ENCODE measurements at places on chromosomes 1 and 21.

DNA sequence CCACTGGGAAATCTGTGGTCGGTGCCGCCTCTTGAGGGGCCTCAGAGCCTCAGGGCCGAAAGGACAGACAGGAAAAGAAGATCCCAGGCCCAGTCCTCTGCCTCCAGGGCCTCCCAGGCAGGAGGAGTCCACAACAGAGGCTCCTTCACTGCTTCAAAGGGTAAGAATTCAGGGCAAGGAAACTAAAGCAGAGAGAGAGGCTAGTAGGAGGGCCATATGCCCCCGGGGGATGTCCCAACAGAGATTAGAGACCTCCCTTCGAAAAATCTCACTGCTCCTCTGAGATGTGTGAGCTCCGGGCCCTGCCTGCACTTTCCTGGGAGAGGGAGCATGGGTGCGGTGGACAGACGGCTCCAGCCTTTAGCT, 465.9 kb downstream of the NPHP4 start:
- DNase-seq = no peak

GRCh38 chr1:31095298-31095981, 29.9 kb upstream of the PUM1 start:
- no peak for DNase-seq

DNA sequence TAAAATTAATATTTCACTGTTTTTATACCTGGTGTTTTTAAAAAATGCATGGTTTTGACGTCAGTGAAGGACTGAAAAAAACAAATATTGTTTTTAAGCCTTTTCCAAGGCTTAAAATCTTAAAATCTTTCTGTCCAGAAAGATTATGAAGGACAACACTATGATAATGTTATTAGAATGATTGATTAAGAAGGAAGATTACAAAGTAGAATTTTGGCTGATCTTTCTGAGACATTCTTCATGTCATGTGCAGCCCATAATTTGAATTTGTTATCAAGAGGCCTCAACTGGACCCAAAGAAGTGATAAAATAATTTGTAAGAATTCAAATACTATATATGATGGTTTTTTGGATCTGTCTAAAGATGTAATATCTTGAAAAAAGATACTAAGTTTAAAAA, 584.4 kb upstream of the CXADR start:
- no peak for DNase-seq

GRCh38 chr1:117795190-117795589, 134.2 kb downstream of the GDAP2 start:
- no peak for DNase-seq

DNA sequence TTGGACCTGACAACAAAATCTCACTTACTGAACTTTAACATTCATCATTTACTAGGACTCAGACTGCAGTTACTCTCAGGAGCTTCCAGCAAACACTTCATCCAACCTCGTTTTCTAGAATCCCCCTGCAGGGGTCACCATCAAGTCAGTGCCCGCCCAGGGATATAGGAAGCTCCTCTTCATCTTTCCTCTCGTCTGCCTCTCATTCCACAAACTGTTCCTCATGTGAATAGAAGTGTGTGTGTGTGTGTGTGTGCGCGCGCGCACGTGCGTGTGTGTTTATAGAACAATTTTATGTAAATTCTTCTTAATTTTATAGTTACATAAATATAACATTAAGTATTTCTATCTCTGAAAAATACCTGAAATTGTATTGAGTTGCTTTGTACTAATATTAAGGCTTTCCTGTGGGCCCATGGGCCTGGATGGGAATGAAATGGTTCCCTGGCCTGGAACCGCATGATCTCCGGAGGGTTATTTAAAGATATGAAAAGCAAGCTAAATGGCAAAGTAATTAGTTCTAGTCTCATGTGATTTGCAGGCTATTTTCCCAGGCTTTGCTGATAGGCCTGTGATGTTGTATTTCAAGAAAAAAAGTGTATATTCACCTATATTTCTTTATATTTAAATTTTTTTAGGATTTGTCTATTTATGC, 21.7 kb upstream of the ABCD3 start:
- no peak for DNase-seq

GRCh38 chr21:37742532-37742931, 173.7 kb downstream of the KCNJ6 start:
- no peak for DNase-seq

- no peak for DNase-seq
Observed at GRCh38 chr1:29397981-29398380, 161.7 kb downstream of the PTPRU start.

DNA sequence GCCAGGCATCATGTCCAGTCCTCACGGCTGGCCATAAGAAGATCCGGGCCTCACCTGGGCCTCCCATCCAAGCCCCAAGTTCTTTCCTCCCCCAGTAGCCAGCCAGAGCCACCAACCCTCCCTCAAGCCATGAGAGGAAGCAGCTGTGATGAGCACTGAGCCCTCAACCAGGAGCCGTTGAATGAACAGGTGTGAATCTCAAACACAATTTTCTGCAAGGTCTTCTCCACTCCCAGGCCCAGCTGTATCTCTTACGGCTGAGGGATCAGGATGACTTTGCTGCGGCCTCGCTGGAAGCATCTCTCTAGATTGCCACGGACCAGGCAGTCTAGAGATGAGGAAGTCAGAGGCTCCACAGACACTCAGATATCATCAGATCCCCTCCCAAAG, 9.8 kb upstream of the CLDN14 start:
- DNase-seq = no peak

DNA sequence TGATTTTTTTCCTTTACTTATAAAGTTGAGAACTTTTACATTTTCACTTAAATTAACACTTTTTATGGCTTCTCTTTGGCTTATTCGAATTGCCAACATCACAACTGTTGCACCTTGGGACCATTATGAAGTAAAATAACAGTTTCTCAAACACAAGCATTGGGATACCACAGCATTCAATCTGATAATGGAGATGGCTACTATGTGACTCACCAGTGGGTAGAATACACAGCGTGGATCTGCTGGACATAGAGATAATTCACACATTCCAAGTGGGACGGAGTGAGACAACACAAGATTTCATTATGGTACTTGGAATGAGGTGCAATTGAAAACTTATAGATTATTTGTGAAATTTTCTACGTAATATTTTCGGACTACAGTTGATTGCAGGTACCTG, 68.0 kb downstream of the ADAMTS1 start:
- no peak for DNase-seq

DNA sequence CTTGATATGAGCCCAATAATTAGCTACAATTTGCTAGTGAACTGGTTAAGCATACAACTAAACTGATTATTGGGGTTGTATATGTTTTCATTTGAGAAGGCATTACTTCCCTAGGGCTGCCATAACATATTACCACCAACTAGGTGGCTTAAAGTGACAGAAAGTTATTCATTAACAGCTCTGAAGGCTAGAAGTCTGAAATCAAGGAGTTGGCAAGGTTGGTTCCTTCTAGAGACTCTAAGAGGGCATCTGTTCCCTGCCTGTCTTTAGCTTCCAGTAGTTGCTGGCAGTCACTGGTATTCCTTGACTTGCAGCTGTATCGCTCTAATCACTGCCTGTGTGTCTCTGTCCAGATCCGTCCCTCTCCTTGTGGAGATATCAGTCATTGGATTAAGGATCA, 86.3 kb downstream of the LHX9 start:
- DNase-seq = no peak

DNA sequence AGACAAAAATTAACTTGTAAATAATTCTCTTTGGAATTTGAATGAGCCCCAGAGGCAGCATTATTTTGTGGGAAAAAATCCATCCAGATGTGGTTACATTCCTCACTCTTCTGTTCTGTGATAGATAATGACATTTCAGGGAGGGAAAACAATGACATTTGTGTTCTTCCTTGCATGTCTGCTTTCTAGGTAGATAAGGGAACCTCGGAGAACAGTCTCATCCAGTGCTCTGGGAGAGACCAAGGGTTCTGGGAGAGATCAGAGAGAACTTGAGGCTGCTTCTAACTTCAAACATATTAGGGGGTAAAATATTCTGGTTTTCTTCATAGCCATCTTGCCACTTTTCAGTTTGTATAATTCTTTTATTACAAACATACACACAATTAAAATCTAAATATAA, 269.2 kb downstream of the NEGR1 start:
- DNase-seq = no peak

GRCh38 chr1:168786476-168787330, 57.7 kb upstream of the DPT start:
- DNase-seq = no peak

DNA sequence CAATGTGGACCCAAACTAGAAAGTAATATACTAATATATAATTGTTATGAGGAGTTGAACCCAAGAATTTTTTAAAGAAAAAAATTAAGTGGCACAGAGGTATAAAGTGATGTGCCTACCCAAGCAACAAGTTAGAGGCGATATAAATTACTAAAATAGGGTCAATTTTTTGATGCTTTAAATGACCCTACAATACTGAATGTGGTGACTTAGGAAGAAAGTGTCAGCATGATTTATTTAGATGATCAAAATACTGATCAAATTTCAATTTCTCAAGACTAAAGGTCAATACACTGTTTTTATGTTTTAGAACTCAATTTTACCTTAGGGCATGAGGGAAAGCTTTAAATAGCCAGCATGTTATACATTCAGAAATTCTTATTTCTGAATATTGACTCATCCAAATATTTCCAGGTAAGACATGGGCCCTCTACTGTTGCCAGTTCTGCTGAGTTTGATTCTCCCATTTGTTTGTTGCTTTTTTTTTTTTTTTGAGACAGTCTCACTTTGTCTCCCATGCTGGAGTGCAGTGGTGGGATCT, 20.1 kb downstream of the SCAF4 start:
- no peak for DNase-seq

GRCh38 chr1:105636052-105636451, 1420.4 kb upstream of the PRMT6 start:
- no peak for DNase-seq

DNA sequence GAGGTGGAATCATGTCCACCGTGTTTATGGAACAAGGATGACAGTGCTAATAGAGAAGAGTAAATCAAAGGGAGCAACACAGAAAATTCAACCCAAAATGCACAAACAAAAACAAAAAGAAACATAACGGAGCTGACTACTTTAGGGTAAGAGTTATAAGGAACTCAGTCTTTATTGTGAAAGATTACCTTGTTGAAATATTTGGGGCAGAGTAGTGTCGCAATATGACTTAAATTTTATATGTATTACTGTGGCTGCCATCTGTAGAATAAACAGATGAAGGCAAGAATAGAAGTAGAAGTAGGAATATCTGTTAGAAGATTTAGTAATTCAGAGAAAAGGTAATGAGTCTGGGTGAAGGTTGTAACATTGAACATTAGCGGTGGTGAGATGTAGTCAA, 913.9 kb downstream of the BRINP3 start:
- no peak for DNase-seq

- no peak for DNase-seq
Observed at GRCh38 chr1:174766727-174767126, 233.0 kb upstream of the CACYBP start.

GRCh38 chr1:116375148-116375886, 2.3 kb downstream of the ATP1A1 start:
- no peak for DNase-seq

GRCh38 chr1:175073061-175073460, 5.4 kb downstream of the TNN start:
- DNase-seq = no peak

DNA sequence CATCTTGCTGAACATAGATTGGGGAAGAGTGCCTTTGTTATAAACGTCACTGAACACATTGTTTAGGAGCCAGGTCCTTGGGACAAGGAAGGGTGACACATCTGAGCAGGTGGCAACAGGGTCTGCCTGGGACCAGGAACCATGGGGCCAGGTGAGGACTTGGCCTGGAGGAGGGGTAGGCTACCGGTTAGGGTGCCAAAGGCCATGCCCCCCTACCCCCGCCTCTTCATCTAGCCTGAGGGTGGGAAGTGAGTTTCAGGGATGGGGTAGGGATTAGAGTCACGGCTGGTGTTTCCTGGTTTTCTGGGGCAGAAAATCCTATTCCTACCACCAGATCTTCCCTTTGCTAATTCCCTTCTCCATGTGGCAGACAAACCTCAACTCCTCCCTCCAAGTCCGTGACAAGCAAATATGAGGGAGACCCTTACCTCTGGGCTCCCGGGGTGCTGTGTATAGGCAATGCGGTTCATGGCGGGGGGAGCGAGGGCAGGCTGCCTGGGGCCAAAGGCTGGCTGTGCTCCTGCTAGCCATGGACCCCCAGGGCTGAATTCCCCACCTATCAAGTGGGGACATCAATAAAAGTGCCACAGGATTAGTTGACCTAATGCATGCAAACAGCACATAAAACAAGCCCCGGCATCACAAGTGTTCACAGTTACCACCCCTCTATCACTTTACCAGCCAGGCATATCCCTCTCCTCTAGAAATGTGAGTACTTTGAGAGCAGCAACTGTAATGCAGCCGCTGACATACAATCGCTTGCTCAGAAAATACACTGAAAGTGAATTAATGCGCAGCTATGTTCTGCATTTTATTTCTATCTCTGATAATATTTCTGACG, 14.5 kb downstream of the CD247 start:
- no peak for DNase-seq

GRCh38 chr1:233304489-233305102, 9.1 kb upstream of the PCNX2 start:
- peak; percentile 27 for DNase-seq

GRCh38 chr1:66354311-66355201, 179.4 kb upstream of the SGIP1 start:
- no peak for DNase-seq

DNA sequence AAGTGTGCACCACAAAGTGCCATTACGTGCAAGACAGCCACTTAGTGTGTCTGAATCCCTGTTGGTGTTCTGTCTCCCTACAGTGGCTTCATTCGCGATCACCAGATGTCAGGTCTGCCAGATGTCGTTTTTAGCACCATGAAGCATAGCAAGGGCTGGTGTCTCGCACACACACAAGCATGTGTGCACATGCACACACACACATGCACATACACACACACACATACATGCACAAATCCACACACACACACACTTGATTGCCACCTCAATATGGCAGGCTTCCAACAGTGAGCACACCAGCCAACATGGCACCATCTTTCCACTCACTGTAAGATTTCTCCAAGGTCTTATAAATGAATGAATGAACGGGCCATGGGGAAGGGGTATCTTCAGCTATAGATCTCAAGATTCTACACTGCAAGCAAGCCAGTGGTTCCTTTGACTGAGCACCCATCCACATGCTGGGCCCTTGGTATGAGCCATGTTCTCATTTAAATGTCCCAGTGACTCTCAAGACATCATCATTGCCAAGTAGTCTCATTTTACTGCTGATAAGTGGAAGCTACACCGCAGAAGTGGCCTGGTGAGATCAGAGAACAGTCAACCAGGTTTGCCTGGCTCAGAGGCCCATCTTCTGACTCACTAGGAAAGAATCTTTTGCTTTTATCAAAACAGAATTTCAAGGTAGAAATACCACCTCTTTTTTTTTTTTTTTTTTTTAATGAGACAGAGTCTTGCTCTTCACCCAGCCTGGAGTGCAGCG, 84.9 kb downstream of the SIM2 start:
- DNase-seq = no peak

DNA sequence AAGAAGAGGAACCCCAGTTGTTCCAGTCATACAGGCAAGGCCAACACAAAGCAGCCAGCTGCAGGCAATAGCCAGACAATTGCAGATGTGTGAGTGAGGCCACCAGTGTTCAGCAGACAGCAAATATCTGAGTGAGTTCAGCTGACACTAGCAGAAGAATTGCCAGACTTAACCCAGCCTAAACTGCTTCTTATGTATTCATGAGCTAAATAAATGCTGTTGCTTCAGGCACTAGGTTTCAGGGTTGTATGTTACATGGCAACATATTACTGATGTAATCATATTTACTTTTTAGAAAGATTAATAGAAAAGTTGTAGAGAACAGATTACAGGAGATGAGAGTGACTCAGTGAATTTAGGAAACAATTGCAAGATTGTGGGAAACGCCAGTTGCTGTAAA, 129.8 kb upstream of the CHODL start:
- no peak for DNase-seq

- DNase-seq = no peak
Observed at GRCh38 chr1:36284517-36284916, 21.7 kb upstream of the SH3D21 start.

All from activated CD8-positive, alpha-beta T cell treated with anti-CD3 and anti-CD28 coated beads, Interleukin-2, amount 10 ng/mL, durations not matched to agents 7 days and 5 days (primary cell).